ENCODE measurements at places on chromosomes 11 and 22.

DNA sequence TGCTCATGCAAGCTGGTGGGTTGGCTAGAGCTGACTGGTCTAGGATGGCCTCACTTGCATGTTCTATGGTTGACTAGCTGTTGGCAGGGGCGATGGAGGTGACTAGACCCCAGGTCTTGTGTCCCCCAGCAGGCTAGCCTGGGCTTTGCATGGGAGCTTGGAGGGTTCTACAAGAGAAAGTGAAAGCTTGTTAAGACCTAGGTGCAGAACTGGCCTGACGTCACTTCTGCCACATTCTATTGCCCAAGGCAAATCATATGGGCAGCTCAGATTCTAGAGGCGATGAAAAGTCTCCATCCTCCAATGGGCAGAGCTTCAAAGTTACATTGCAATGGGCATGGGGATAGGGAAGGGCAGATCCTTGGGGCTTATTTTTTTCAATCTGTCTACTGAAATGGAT is 170.9 kb downstream of the MIAT start:
- no peak for DNase-seq

GRCh38 chr11:104570078-104570701 is 328.1 kb downstream of the CASP12 start:
- DNase-seq = no peak

DNA sequence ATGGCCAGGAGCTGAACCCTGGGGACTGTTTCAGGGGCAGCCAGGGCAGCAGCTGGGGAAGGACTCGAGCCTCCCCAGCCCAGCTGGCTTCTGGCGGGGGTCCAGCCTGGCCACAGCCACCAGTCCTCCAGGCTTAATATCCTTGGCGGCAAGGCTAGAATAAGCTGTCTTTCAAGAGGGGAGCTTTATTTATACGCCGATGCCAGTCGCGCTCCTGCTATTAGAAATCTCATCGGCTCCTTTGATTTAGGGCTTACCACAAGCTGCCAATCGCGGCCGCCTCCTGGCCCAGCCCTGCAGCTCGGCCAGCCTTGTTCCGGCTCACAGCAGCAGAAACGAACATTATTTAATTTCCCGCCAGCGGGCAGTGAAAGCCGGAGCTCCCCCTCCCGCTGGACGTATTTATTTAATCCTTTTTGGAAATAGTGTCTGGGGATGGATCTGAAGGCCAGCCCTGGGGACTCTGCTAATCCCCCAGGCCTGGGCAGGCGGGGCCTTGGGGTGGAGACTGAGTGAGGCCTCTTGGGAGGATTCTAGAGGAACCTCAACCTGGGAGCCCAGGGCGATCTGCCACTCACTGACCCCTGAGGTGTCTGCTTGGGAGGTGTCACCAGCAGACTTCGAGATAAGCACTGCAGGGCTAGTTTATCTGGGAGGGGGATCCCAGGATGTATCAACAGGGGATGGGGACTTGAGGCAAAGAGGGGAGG is 363.1 kb downstream of the MN1 start:
- DNase-seq = no peak

DNA sequence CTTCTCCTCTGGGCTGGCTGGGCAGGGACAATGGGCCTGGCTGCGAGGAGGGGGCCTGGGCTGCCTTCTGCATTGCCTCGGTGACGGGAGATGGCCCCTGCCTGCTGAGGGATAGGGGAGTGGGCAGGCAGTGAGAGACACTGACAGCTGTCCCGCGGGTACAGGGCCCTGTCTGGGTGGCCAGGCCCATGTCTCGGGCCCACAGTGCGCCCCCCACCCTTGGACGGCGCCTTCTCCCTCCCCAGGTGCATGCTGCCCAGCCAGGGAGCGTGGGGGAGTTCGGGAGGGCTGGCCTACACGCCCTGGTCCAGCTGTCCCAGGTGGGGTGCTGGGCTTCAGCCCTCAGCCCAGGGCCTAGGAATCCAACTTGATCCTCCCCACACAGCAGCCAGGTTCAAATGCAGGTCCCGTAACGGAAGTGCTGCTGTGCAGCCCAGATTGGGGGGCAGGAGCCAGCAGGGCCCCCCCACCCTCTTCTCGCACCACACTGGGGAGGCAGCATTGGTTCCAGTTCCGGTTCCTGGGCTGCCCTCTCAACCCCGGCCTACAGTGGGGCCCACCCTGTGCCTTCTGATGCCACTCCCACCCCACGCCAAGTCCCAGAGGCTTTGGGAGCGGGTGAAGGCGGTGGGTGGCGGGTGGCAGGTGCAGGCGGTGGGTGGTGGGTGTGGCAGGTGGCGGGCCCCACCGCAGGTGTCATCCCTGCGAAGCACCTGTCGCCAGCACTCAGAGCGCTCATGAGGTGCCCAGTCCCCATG is 7.3 kb upstream of the TSSC4 start:
- DNase-seq = no peak

- no peak for DNase-seq
These were observed 969 bp downstream of the CCDC117 start for GRCh38 chr22:28773461-28773867.

DNA sequence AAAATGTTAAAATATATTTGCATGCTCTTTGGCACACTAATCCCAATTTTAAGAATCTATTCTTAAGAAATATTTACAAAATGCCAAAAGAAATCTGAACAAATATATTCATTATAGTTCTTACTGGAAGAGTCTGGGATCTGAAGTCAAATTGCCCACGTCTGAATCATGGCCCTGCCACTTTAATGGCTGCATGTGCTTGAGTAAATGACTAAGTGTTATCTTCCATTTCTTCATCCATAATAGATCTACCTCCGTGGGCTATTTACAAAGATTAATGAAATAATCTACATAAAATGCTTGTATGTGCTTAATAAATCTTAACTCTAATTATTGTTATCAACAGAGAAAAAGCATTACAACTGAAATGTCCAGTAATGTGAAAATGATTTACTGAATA is 24.5 kb upstream of the DKK3 start:
- DNase-seq = no peak

DNA sequence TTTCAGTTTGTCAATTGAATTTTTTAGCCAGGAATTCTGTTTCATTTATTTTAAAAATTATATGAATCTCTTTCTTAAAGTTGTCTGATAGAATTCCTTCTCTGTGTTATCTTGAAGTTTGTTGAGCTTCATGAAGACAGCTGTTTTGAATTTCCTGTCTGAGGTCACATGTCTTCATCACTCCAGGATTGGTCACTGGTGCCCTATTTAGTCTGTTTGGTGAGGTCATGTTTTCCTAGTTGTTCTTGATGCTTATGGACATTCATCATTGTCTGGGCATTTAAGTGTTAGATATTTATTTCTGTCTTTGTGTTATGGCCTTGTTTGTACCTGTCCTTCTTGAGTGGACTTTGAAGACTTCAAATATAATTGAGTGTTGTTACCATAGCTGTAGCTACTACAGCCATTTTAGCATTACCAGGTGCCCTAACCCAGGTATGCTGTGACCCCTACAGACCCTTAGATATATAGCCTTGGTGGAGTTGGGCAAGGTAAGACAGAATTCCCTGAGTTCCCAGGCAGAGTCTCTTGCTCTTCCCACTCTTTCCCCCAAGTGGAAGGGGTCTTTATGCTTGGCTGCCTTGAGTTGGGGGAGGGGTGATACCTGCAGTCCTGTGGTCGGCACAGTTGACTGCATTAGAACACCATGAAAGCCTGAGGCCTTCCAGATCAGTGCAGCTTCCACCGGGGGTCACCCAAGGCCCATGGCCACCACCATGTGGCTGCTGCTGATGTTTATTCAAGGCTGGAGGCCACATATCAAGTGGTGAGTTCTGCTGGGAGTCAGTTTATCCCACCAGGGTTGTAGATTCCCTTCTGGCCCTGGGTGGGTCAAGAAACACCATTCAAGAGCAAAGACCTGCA is 229.6 kb downstream of the DYNC2H1 start:
- DNase-seq = no peak

- DNase-seq = no peak
These were observed 12.8 kb downstream of the SAA4 start for GRCh38 chr11:18223591-18224387.

GRCh38 chr22:49015993-49016908 is 811.4 kb downstream of the BRD1 start:
- no peak for DNase-seq

DNA sequence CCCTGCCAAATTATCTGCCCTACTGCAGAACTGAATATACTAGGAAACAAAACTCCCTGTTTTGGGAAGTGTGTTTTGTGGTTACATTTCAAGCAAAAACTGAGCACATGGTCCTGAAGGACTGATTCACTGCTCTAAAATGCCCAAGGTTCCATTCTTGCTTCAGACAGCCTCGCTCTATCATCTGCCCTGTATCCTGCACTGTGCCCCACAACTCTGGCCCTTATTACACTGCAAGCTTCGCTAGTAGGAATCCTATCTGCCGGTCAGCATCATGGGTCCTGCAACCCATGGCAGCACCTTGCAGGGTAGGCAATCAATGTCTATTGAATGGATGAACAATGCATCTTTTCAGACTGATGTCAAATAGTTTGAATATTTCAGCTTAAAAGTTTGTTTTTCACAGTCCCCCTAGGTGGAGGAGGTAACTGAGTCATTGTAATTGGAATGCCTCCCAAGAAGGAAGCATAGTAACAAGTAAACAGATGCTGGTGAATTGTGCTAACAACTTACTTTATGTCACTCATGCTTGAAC is 21.3 kb downstream of the LAYN start:
- no peak for DNase-seq

DNA sequence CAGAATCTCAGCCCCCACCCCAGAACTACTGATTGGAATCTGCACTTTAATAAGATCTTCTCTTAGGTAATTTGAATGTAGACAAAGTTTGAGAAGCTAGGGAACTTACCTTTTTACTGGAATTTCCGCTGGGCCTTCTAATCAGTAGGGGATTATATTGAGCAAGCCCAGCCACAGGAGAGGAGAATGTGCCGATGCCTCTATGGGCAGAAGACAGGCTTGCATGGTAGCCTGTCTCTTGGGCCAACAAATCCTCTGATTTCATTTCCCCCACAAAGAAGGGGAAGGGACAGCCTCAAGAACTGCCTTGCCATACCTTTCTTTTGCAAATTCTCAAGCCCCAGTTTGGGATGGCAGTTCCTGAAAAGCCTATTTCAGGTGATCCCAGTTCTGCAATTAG is 163.4 kb upstream of the BDNF start:
- DNase-seq = no peak

GRCh38 chr11:117809236-117810055 is 12.4 kb upstream of the DSCAML1 start:
- DNase-seq = peak; percentile 44

- no peak for DNase-seq
These were observed 823 bp upstream of the CPT1A start for GRCh38 chr11:68842427-68843051.

GRCh38 chr11:70502677-70503467 is 104.5 kb downstream of the CTTN start:
- no peak for DNase-seq

GRCh38 chr11:78081583-78081982 is 1.9 kb upstream of the NDUFC2 start:
- no peak for DNase-seq

GRCh38 chr11:124359566-124359965 is 24.7 kb downstream of the OR8B2 start:
- DNase-seq = no peak

DNA sequence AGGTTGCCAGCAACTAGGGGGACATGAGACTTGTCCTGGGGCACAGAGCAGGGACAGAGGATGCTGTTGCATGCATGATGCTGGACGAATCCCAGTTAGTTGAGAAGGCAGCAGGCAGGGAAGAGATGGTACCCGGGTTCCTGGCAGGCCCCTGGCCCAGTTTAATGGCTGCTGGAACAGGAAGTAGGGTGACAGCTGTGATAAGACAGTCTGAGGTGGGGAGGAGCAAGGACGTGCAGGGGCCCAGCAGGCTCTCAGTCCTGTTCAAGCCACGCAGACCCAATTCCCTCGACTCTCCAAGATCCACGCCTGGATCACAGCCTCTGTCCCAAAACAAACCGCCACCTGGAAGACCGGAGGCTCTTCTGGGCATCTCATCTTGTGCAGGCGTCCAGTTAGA is 32.0 kb downstream of the LRRC10B start:
- no peak for DNase-seq

GRCh38 chr11:57800444-57801182 is 39.0 kb downstream of the CTNND1 start:
- peak; percentile 61 for DNase-seq

- no peak for DNase-seq
These were observed 375.1 kb downstream of the OPCML start for GRCh38 chr11:133156986-133157745.

GRCh38 chr11:35042913-35043312 is 96.1 kb upstream of the CD44 start:
- DNase-seq = no peak

DNA sequence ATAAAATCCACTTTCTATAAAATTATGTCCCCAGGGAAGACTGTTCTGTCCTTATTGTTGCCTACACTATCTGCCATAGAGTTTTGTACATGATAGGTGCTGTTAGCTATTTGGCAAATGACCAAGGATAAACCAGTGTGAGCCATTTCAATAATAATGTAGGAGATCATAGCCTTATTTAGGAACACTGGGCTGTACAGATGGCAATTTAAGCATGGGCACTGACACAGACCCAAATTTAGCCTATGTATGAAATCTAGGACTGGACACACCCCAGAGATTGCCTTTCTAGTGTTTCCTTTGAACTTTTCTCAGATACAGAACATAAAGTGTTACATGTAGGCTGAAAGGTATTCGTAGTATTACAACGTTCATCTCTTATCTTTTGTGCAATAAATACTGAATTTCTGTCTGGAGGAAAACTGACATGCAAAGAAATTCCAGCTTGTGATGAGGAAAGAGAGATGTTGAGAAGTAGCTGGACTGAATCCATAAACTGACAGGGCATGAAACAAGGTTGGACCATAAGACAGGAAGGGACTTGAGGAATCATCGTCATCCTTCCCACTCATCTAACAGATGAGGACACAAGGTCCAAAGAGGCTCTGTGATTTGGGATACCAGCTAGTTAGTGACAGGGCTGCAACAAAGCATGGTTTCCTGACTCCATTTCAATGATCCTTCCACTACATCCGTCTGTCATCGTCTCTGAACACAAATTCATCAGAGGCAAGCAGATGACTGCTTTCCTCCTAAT is 60.3 kb downstream of the TMPRSS5 start:
- no peak for DNase-seq

DNA sequence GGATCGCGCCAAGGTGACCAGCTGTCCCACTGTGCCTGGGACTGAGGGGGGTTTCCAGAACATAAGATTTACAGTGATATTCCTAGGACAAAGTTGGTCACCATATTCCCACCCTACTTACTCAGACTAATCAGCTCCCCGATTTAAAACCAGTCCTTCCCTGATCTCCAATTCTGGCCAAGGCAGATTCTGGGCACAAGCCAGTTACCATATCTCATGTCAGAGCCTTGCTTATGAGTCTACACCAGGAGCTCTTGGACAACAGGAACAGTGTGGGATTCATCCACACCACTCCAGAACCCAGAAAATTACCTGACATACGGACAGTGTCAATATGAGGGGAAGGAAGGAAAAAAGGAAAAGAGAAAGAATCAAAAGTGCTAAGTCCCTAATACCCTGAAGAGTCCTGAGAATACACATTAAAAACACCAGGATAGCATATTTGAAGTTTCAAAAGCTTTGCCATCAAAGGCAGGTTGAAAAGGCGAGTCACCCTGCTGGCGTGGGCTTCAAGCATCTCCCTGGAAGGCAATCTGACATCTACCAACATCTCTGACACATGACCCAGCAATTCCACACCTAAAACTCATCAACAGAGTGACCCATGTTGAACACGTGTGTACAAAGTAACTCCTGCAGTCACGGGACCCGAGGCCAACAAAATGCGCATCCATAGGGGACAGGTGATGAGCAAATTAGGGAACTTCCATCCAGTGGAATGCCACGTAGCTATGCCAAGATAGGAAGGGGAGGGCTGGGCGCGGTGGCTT is 8.0 kb upstream of the IL2RB start:
- DNase-seq = no peak

- no peak for DNase-seq
These were observed 128.4 kb downstream of the RCN1 start for GRCh38 chr11:32219320-32219719.

- DNase-seq = no peak
These were observed 43.5 kb downstream of the CD44 start for GRCh38 chr11:35182317-35182939.
